ENCODE measurements at places on chromosomes 12 and 14.

DNA sequence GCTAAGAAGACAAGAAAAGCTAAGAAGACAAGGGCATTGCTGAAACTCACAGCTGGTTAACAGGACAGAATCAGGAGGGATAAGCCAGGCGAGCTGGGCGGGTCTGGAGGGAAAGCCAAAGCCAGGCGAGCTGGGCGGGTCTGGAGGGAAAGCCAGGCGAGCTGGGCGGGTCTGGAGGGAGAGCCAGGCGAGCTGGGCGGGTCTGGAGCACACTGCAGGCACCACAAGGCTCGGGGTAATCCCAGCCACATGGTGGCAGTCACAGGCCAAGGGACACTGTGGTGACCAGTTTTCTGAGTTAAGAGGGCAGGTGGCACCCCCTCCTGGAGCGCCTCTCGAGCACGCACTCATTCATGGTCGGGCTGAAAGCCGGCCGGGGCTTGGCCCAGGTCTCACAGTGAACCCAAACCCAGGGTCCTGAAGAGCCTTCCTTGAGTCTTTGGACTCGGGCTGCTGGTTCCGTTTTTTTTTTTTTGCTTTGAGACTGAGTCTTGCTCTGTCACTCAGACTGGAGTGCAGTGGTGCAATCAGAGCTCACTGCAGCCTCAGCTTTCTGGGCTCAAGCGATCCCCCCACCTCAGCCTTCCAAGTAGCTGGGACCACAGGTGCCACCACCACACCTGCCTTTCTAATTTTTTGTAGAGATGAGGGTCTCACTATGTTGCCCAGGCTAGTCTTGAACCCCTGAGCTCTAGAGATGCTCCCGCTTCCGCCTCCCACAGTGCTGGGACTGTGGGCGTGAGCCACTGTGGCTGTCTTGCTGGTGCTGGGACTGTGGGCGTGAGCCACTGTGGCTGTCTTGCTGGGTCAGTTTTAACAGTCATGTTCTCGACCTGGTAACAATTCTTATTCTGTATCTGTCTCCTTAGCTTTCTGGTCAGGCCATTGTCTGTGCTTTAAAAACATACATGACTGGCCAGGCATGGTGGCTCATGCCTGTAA lies 40.2 kb downstream of the HSP90AA1 start:
- no peaks in the 10 kb centered on the region for H3K4me1 ChIP-seq
- no peak overlapping the region for H3K4me3 ChIP-seq
- H3K27ac ChIP-seq, result no peak overlapping the region
- H3K36me3 ChIP-seq, result peaks cover 85% of the 10 kb centered on the region
- DNase-seq, result no peak

GRCh38 chr12:95701722-95702418 lies 88.7 kb downstream of the NTN4 start:
- no peaks in the 10 kb centered on the region for H3K36me3 ChIP-seq
- no peak for DNase-seq
- H3K27ac ChIP-seq, result no peak overlapping the region
- no peak overlapping the region for H3K4me3 ChIP-seq
- H3K4me1 ChIP-seq, result peaks cover 12% of the 10 kb centered on the region

GRCh38 chr12:32896432-32897280 lies at the start of gene PKP2:
Gene PKP2, minus strand, starts transcription at chr12:32896777. Its CDS starts 46 bp downstream, at chr12:32896731.
- H3K4me3 ChIP-seq, result peak within 1 kb of the TSS; percentile 78
- H3K36me3 ChIP-seq, result no peaks in the 10 kb centered on the region
- peaks cover 12% of the 10 kb centered on the region for H3K4me1 ChIP-seq

- H3K27ac ChIP-seq, result no peak overlapping the region
- H3K36me3 ChIP-seq, result no peaks in the 10 kb centered on the region
- H3K4me1 ChIP-seq, result no peaks in the 10 kb centered on the region
- DNase-seq, result no peak
- no peak overlapping the region for H3K4me3 ChIP-seq
These were observed 61.1 kb upstream of the FLRT2 start for GRCh38 chr14:85468816-85469215.
